ENCODE measurements at places on chromosomes 3 and 15. TPM values are rescaled to one million over a fixed set of nuclear protein-coding genes. Genes with fewer than 3 reads are reported as not detected.

The KIF23 gene
- total RNA-seq: 2.2 TPM

The SOX2 gene
- total RNA-seq: not detected

The MAPKAPK3 gene
- total RNA-seq: 263 TPM

DNA sequence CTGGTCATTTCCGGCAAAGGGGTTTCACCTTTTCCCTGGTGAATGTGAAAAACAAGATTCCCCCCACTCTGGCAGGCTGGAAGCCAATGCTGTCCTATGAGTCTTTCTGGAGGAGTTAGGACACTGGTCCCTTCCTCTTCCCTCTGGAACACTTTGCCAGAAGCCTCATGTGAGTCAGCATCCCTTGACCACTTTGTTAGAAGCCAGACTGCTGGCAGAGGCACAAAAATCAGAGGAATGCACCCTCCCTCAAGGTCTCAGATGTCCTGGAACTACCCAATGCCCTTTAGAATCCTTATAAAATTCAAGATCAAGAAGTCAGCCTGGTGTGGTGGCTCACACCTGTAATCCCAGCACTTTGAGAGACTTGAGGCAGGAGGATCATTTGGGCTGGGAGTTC is 26.6 kb downstream of the ITGB5 start:
- no peak for DNase-seq

- no peak for DNase-seq
Measured at GRCh38 chr3:58117561-58118181, 93.1 kb downstream of the DNASE1L3 start.

GRCh38 chr3:8416965-8417364 is 84.7 kb upstream of the LMCD1 start:
- no peak for DNase-seq

All from hematopoietic multipotent progenitor cell (in vitro differentiated cells).